ENCODE measurements at places on chromosomes 7 and 10.

DNA sequence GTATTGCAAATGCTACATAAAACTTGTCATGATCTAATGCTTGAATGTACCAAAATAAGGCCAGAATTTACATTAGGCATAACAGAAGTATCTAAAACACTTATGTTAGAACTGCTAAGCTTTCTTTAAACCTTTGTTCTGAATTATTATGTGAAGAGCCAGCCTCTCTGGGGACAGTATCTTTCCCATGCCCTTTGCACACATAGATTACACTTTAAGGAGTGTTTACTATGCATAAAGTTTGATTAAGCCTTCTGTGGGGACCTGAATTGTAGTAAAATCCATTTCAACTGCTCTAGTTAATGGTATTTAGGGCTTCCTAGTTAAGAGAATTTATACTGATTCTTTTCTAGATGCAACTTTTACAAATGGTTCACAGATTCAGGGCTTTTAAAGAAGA is 444.7 kb downstream of the IPMK start:
- DNase-seq = no peak

GRCh38 chr7:50504646-50505546 is 54.7 kb upstream of the FIGNL1 start:
- no peak for DNase-seq

- no peak for DNase-seq
These were observed 135.5 kb downstream of the NPY start for GRCh38 chr7:24419511-24419910.

- no peak for DNase-seq
These were observed 53.2 kb upstream of the ZNF33B start for GRCh38 chr10:42691361-42692120.

DNA sequence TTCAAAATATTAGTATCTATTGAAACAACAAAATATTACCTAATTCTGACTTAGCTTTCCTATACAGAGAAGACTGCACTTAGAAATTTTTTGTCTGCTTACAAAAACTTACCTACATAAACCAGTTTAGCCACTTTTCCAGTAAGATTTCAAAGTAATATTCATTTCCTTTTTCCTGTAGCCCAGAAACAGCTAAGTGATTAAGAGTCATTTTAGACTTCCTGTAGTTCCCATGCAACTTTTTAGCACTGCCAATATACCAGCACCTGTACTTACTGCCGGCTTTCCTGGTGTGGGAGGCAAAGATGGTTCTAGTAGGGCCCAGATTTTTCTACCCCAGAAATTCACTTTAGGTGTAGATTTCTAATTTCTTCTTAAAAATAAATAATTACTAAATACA is 21.8 kb downstream of the NT5C2 start:
- no peak for DNase-seq

GRCh38 chr7:123522066-123522465 is 12.3 kb downstream of the IQUB start:
- DNase-seq = no peak

DNA sequence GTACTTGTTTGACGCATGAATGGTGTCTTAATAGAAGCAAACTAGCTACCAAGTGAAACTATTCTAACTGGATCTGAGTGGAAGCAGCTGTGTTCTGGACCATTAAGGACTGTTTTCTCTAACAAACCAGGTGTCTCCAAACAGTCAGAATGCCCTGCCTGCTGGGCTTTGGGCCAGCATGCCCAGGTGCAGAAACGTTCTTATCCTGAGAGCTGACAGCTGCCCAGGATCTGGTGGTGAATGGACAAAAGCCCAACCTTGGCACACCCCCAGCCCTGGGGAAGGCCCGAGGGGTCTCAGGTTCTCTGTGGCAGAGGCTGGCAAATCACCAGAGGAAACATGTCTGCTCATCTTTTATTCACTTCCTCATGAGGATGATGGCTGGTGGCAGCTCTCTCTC is 48.2 kb upstream of the LAMB4 start:
- no peak for DNase-seq

DNA sequence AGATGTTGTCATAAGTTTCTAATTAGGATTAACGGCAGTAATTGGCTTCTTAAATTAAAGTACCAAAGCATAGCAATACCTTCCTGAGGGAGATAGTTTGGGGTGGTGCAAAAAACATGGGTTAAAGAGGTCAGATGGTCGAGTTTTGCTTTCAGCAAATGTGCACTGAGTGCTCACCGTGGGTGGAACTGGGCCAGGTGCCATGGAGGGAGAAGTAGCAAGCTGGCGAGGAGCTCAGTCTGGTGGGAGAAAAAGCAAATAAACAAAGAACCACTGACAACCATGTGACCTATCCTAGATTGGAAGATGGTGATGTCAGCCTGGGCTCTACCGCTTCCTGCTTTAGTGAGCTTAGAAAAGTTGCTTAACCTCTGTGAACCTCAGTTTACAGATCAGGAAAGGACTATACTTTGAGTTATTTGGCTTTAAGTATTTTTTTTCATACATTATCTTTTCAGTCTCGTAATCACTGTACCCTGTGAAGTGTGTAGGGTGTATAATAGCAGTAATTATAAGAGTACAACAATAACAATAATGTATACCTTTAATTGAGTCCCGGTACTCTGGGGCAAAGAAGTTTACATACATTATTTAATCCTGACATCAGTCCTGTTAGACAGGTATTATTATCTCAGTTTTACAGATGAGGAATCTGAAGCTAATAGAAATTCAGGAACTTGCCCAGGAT is 69.0 kb upstream of the PDCD4 start:
- peak; percentile 47 for DNase-seq

DNA sequence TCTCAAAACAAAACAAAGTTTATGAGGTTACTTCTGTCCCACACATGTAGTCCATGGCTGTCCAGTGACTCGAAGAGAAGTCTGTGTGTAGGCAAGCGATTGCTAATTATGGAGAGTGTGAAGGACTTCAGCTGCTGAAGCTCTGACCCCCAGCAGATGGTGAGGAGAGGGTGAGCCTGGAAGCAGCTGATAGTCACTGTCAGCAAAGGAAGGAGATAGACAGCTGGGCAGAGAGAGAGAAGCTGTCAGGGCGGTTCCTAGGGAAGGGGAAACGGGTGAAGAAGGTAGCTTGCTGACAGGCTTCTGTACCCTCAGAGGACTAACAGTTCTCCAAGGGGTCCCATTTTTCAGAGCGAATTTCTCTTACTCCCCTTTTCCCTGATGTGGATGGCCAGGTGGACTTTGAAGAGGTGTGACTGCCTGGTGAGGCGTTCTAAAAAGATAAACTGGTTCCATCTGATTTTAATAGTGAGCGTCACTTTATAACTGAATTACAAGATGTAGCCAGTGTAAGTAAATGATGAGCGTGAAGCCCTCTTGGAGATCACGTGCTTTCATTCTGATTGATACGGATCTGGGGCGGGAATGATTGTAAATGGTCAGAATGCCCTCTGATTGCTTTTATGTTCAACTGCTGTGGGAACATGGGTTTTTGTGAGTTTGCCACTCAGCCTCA is 12.1 kb downstream of the ZSCAN21 start:
- no peak for DNase-seq

- no peak for DNase-seq
These were observed 23.4 kb upstream of the CASD1 start for GRCh38 chr7:94486216-94486615.

GRCh38 chr7:26858735-26859134 is 5.7 kb downstream of the SKAP2 start:
- DNase-seq = no peak

DNA sequence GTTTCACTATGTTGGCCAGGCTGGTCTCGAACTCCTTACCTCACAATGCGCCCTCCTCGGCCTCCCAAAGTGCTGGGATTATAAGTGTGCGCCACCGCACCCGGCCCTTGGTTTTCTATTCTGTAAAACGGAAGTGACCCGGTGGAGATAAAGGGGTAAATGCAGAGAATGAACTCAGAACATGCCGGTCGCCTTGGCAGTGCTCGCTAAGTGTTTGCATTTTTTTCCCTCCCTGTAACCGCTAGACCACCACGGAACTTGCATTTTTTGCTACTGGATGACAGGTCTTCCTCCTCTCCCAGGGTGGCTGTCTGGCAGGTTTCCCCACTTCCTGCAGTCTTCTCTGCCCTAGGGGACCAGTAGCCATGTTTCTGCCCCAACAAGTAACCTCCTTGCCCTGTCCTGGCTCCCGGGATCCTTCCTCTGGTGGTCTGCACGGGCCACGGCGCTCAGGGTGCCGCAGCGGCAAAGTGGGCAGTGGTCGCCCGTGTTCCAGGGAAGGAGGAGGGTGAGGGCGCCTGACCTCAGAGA is 18.8 kb upstream of the GNA12 start:
- DNase-seq = no peak

DNA sequence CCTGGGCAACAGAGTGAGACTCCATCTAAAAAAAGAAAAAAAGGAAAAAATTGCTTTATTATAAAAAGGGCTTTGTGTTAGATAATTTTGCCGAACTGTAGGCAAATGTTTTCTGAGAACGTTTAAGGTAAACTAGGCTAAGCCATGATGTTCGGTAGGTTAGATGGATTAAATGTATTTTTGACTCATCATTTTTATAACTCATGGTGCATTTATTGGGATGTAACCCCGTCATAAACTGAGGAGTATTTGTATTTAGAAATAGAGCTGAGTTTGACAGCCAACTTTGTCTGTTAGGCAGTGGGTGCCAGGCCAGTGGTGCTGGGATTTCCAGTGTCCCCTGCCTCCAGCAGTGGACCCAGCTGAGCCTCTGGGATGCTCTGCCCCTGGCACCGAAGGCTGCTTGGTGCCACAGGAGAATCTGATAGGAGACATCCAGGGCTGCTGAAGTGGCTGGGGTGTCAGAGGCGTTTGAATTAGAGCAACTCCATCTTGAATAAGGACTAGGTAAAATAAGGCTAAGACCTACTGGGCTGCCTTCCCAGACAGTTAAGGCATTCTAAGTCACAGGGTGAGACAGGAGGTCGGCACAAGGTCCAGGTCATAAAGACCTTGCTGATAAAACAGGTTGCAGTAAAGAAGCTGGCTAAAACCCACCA is 114.9 kb upstream of the EEPD1 start:
- no peak for DNase-seq

GRCh38 chr7:105084581-105084980 is 70.6 kb downstream of the KMT2E start:
- no peak for DNase-seq

DNA sequence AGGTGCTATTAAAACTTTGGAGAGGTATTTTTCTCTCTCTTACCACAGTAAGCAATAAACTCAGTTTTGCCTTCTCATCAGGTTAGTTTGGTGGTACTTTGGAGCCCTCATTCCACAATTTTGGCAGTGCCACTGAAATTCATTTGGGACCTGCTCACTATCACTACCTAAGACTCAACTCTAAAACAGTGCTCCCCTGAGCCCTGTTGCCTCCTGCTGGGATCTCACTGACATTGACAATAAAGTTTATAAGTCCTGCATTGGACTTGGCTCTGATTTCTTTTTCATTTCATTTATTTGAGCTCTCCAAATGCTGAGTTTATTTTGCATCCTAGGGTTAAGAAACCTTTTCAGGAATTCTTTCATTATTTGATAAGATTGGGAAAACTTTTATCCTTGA is 130.8 kb upstream of the HPS1 start:
- DNase-seq = no peak

GRCh38 chr10:33594475-33594874 is 260.0 kb upstream of the NRP1 start:
- no peak for DNase-seq

DNA sequence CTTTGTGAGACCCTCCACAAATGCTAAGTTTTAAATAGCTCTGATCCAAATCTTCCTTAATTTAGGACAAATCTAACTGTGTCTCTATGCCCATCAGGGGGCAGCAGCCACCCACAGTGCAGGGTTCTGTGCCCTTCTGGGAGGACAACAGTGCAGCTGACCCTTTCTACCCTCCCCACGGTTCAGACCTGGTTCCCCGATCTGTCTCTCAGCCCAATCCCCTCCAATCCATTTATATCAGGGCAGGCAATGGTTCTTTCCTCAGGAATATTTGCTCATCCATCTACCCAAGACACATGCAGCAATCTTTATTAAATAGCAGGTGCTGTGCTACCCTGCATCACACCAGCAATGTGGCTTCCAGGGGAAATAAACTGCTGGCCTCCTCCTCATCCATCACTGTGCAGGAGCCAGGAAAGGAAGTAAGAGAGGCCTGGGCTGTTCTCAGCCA is 4.0 kb upstream of the RBM28 start:
- no peak for DNase-seq

DNA sequence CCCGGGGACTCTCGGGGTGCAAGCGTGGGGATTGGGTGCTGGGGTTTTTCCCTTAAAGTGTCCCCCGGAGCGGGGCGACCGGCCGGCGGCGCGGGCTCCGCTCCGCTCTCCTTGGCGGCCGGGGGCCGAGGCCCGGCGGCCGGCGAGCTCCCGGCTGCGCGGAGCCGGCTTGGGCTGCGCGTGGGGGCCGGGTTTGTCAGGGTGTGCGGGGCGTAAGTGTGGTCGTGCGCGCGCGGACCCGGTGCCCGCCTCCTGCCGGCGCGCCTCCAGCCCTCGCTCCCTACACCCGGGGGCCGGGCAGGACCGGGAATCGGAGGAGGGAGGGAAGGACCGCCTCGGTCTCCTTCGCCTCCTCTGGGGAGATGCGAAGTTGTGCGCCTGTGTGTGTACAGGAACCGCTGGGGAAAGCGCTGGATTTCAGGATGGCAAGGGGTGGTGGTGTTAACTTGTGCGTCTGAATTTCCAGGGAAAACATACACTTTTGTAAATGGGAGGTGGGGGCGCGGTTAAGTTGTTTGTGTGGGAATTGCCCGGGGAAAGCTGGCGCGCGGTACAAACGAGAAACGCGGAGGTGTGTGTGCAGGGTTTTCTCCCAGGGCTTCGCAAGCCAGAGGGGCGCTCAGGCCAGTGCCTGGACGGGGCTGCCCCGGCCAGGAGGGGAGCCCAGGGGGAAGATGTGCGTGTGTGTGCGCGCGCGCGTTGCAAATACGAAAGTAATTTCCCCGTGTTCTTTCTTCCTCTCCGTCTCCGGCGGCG is 737 bp downstream of the ZMIZ1 start:
- DNase-seq = no peak

DNA sequence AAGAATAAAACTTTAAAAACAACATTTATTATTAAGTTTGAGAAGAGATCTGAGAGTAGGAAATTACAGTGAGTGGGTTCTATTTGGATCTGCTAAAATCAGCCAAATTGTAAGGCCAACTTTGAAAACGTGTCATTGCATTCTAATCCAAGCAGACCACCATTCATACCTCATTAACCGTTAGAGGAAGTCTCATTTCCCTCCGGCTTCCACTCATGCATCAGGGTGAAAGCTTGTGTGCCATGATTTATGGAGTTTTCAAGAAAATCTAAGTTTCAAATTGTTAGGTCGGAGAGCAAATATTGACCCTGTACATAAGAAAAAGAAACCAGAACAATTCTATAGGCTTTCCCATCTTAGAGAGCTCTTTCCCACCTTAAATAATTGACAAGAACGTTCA is 166.6 kb upstream of the NRG3 start:
- DNase-seq = no peak

GRCh38 chr7:5425507-5426225 is 2.0 kb upstream of the TNRC18 start:
- DNase-seq = peak; percentile 49

All from cerebellar nuclear complex (tissue), 1 donor.